Stimulated activated CD8-positive, alpha-beta memory T cell treated with anti-CD3 and anti-CD28 coated beads, Interleukin-2, amount 100 ng/mL, for 1 hour (primary cell): ENCODE measurements at places on chromosomes 1 and 21.

DNA sequence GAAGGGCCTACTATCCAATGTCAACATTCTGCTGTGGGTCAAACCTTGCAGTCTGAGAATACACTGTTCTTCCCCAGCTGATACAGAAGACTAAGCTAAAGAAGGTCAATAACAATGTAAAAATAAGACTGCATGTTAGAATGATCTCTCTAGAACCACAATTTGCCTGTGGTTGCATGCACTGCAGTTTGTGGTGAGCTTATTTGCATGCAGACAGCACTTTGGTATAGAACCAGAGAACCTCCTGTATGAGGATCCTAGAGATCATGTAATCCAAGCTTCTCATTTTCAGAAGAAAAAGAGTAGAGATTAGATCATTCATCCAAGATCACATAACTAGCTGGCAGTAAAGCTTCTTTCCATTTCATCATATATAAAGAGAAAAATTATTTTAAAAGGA, 15.8 kb downstream of the SYNJ1 start:
- DNase-seq = no peak

- DNase-seq = no peak
Observed at GRCh38 chr1:193019442-193020026, 39.6 kb downstream of the UCHL5 start.

- no peak for DNase-seq
Observed at GRCh38 chr1:64133036-64133435, 70.4 kb upstream of the UBE2U start.

DNA sequence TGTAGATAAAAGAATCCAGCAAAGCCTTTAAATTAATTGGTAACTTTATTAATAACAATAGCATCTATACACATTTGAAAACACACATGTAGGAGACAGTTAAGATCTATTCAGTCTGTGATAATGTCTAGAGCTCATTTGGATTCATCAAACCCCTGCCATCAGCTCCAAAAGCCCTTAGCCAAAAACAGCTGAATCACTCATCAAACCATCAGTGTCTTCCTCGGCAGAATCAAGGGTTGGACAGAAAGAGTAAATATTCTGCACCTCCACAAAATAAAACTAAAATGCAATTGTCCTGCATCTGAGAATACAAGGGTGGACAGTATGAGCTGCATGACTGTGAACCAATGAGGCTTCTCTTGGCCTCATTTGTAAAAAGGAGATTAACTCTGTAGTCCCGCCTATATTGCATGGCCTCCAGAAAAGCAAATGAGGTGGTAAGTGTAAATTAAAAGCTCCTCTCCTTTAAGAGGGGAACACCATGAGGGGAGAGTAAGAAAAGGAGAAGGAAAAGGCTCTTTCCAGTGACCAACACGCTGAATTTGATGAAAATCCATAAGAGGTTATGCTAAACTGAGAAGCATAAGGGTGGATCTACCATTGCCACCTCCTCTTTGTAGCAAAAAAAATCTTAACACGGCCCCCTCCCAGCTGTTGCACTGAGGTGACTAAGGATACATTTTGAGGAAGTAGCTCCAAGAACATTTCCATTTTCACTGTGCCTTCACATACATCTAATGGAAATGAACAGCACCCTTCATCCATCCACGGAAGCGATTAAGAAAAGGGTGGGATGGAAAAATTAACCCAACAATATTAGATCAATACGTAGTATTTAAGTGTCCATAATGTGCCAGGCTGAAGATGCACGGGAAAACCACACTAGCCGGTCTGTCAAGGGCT, 14.7 kb upstream of the BOLA1 start:
- no peak for DNase-seq

- no peak for DNase-seq
Observed at GRCh38 chr1:169651035-169651434, 21.1 kb upstream of the SELP start.

GRCh38 chr1:37478890-37479254, 4.5 kb downstream of the ZC3H12A start:
- DNase-seq = no peak

DNA sequence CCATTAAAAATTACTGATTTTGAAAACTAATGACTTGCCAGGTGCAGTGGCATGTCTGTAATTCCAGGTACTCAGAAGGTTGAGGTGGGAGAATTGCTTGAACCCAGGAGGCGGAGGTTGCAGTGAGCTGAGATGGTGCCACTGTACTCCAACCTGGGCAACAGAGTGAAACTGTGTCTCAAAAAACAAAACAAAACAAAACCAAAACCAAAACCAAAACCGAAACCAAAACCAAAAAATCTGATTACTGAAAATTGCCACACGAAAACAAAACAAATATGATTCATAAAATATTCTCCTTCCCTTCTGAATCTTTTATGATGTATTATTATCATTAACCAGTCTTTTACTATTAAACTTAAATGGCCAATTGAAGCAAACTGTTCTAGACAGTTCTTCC, 74.1 kb downstream of the SERINC2 start:
- no peak for DNase-seq
